ENCODE measurements at places on chromosomes 2 and 18.

- peak; percentile 24 for DNase-seq
Measured at GRCh38 chr2:207711750-207712530, 500 bp downstream of the CCNYL1 start.

GRCh38 chr2:236102971-236103370 is 65.2 kb downstream of the GBX2 start:
- DNase-seq = no peak

DNA sequence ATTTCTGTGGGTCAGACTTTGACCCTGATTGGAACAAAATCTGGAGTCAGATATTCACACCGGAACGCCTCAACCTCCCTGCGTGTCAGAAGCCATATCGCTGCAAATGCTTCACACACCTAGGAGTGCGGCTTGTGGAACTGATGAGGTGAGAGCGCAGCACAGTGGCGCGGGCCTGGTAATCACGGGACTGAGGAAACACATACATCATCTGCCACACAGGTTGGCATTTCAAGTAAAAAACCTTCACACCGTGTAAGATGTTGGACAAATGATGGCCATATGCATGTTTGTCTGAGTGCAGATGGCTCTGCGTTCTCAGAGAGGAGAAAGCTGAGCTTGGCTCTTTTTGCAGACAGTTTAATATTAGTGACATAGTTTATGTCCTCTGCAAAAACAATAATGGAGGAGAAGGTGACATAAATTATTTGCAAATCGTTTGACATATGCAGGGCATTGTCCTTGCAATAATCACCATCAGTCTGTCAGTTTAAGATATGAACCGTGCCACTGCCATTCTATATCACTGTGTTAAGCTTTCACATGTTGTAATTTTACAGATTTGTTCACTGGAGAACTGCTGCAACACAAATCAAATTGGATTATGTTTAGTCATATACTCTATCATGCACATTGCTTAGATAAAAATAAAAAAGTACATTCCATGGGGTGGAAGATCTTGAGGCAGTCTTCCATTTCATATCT is 101.4 kb downstream of the MTX2 start:
- DNase-seq = no peak

DNA sequence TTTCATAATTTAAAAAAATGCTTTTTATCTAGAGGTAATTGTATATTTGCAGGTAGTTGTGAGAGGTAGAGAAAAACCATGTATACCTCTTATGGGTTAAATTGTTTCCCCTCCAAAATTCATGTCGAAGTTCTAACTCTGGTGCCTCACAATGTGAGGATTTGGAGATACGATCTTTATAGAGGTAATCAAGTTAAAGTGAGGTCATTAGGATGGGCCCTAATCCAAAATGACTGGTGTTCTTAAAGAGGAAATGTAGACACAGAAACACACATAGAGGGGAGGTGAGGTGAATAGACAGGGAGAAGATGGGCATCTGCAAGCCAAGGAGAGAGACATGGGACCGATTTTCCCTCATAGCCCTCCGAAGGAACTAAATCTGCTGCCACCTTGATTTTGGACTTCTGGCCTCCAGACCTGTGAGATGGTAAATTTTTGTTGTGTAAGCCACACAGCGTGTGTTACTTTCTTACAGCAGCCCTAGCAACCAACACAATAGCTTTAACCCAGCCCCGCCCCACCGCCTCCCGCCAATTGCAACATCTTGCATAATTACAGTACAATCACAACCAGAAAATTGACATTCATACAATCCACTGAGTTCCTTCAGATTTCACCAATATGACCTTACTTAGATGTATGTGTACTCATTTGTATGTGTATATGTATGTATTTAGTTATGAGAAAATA is 208.9 kb downstream of the MIB1 start:
- DNase-seq = no peak

DNA sequence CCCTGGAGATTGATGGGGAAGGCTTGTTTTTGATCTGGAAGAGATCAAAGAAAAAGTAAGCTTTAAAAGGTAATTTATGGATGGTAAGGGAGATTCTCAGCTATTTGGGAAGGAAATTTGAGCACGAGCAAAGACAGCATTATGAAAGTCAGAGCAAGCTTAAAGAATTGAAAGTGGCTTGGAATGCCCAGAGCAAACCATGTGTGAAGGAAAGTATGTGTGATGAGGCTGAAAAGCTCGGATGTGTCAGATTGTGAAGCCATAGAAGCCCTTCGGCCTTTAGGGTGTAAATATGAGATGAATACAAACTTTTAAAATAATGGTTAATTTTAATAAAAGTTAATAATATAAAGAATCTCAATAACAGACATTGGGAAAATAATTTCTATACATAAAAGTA is 377.4 kb upstream of the DSEL start:
- no peak for DNase-seq

- no peak for DNase-seq
Measured at GRCh38 chr18:27054926-27055325, 130.2 kb downstream of the CHST9 start.
